Right atrium auricular region (tissue), 2 donors: ENCODE measurements at places on chromosomes 5 and 9.

DNA sequence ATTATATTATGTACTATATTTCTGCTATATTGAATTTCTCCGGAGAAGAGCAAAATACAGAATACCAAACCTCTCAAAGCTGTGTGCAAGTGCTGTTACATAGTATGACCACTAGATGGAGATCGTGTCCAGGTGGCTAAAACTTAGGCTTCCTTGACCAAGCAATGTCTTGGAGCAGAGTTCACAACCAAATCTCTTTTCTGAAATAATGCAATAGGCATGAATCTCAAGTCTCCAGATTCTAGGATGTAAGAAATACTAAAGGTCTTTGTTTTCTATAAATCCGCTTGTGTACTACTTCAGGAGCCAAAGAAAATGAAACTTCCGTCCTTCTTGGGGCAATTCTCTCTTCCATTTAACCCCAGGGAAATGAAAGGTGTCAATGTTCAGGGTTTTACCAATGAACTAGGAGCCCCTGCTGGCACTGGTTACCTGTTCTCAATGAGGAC, 181.5 kb upstream of the RAI14 start:
- DNase-seq = no peak

GRCh38 chr5:34625246-34625645, 30.9 kb upstream of the RAI14 start:
- no peak for DNase-seq

GRCh38 chr9:96214635-96215034, 87.3 kb downstream of the HSD17B3 start:
- no peak for DNase-seq

DNA sequence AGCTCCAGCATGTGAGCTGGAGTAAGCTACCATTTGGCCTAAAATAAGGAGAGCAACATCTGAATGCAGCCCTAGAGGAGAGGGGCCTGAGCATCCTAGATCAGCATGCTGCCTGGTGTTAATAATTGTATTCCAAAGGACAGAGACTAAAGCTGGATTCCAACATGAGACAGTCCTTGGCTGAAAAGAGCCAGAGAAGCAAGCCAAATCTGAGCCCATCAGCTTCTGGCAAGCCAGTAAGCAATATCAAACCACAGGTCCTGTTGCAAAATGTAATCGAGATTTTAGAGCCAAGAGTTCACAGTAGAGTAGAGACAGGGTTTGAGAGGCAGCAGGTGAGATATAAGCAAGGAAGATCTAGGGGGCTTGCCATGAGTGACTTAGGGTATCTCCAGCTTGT, 42.3 kb upstream of the DMAC1 start:
- DNase-seq = no peak

DNA sequence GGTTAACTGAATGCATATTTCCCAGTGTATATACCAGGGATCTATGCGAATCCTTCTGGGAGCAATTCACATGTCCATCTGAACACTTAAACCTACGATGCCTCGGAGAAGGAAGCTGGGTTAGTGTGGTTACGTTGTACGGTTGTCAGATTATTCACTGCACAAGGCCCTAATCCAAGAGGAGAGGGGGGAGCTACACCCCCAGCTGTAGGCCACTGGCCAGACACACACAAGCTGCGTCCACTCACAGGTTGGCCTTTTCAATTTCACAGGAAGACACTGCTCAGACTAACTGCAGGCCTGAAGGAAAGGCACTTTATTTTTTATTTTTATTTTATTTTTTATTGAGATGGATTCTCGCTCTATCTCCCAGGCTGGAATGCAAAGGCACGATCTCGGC, 184.5 kb upstream of the GNA14 start:
- no peak for DNase-seq

DNA sequence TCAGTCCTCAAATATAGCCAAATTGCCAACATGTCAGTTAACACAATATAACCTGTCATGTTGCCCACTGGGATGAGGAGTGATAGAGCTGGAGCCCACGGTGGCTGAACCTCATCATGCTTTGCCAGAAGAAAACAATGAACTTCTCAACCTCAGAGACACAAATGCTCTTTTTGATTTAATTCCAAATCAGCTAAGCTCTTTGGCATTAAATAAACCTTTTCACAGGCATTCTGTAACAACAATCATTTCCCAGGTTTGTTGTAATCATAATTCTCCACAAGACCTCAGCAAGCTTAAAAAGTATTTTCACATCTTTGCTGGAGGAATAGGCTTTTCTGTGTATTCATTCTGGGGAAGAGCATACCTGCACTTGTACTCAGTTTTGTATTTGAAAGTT, 830.9 kb downstream of the MAT2B start:
- no peak for DNase-seq

- DNase-seq = no peak
Measured at GRCh38 chr5:111472096-111472495, 40.2 kb downstream of the STARD4 start.

GRCh38 chr5:143108498-143109128, 294.9 kb downstream of the NR3C1 start:
- no peak for DNase-seq

- DNase-seq = no peak
Measured at GRCh38 chr5:154478224-154478565, at the start of gene HAND1. HAND1 (minus strand) TSS chr5:154478227; CDS start chr5:154478008, 219 bp downstream.

GRCh38 chr9:78261403-78262001, 25.6 kb downstream of the CEP78 start:
- DNase-seq = no peak

DNA sequence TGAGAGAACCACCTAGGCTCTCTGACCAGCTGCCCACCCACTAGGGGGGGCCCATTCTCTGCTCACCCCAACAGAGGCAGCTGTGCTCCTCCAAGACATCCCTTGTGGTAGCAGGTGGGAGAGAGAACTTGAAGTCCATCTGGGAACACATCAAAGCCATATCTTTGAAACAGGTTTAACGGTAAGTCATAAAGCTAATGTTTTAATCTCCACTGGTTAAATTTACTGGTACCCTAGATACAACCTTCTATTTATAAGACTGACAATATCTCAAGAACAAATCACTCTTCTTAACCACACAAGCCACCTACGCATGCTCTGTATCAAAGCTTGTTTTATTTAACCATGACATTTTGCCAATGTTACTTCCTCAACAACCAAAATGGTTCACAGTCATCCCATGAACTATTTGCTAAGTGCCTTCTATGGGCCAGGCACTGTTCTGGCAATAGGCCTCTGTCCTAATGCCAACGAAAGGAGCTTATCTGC, 20.4 kb downstream of the AUH start:
- no peak for DNase-seq

- DNase-seq = no peak
Measured at GRCh38 chr5:103298607-103299188, 40.1 kb downstream of the MACIR start.

DNA sequence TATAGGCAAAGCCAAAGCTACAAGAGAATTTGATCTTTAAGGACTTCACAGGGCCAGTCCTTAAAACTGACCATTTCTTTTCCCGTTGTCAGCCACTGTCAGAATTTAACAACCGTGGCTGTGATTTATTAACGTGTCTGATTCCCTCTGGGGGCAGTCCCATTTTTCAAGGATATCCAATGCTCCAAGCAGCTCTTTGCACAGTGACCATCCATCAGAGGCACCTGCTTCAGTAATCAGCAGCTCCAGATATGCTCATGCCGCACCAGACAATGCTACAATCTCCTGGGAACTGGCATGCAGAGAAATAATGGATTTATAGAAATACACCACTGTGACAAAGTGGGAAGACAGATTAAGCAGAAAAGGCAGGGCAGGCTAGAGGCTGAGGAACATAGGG, 163.3 kb upstream of the PPP1R2B start:
- DNase-seq = no peak

DNA sequence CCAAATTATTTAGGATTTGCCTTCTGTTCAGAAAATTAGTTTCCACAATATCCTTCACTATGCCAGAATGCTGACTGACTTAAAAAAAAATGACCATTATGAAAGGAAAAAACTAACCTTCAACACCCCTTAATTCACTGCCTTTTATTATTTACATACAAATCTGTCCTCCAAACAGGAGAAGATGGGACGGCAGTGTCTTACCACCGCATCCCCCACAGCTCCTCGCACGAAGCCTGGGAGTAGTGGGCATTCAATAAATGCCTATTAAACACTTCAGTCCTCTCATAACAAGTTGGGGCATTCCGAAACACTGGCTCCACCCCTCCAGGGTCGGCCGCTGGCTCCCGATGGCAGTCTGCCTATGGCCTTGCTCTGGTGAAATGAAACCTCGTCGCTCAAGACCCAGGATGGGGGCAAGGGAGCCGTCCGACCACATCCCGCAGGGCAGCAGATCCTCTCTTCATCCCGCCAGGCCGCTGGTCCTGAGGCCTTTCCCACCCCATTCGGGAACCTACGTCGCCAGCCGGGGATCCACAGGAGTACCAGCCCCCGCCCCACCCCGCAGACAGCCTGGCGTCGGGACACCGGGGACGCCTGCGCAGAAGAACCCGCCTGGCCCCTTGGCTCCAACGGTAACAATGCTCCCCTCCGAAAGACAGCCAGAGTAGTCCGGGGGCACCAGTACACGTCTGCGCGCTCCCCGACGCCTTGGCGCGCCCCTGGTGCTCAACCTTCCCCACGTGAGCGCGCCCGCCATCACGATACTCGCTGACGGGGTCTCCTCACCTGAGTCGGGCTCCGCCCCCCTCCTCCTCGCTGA, 613 bp downstream of the ZBTB5 start:
- peak; percentile 82 for DNase-seq

DNA sequence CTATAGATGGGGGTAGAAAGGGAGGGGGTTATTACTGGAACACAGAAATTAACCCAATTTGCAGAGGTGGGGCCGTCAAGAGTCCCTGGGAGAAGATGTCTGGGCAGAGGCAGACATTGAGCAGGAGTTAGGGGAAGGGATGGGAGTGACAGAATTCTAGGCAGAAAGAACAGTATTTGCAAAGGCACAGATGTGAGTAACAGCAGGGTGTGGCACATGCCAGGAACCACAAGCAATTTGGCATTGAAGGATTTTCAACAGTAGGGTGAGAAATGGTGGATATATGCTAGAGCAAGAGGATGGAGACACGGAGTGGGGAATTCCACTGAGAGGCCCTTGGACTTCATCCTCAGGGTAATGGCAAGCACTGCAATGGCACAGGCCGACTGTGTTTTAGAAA, 71.6 kb upstream of the FRRS1L start:
- DNase-seq = no peak

GRCh38 chr5:69234457-69235268, at the start of gene CDK7:
CDK7 (plus strand) TSS chr5:69234886; CDS start chr5:69234976, 90 bp downstream.
- DNase-seq = peak; percentile 95

GRCh38 chr9:118336943-118337330, 632.7 kb downstream of the TLR4 start:
- DNase-seq = no peak

- DNase-seq = no peak
Measured at GRCh38 chr5:65928322-65928752, 2.0 kb downstream of the ERBIN start.

GRCh38 chr5:124438026-124438902, 308.2 kb downstream of the ZNF608 start:
- DNase-seq = no peak
